ENCODE measurements at places on chromosomes 1 and 21.
A peak's percentile ranks its signal among the peaks of the same experiment; 100 is the strongest.

GRCh38 chr1:209768354-209768774 is 12.5 kb downstream of the TRAF3IP3 start:
- DNase-seq = no peak

DNA sequence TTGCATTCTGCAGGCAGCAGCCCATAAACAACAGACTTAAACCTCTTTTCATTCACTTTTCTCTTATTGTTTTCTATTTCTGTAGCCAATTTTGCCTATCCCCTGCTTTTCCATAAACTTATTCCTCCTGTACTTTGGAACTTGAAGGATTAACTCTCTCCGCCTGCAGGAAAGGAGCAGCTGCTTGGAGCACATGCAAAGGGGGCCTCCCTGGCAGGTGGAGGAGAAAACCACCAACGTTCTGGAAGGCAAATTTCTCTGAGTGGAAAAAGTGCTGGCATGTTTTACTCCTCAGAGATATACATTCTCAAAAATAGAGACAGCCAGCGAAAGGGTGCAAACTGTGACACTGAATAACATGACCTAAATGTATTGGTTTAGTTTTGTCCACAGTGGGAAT is 33.6 kb downstream of the RGS21 start:
- no peak for DNase-seq

DNA sequence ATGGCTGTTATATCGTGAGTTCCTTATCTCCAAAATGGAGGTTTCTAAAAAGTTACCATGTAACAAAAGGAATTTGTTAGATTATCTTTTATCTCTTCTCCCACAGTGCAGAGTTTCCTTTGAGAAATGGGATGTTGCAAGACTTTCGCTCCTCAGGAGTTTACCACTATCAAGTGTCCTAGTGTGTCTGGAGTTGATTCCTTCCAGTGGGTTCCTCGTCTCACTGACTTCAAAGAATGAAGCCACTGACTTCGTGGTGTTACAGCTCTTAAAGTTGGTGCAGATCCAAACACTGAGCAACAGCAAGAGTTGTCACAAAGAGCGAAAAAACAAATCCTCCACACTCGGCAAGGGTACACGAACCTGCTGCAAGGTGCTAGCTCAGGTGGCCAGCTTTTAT is 37.0 kb downstream of the SPAG17 start:
- no peak for DNase-seq

GRCh38 chr1:112537456-112537855 is 28.7 kb downstream of the WNT2B start:
- no peak for DNase-seq

- no peak for DNase-seq
Measured at GRCh38 chr1:89971600-89971999, 23.3 kb upstream of the ZNF326 start.

GRCh38 chr1:228291906-228292608 is 84.2 kb downstream of the OBSCN start:
- DNase-seq = no peak

DNA sequence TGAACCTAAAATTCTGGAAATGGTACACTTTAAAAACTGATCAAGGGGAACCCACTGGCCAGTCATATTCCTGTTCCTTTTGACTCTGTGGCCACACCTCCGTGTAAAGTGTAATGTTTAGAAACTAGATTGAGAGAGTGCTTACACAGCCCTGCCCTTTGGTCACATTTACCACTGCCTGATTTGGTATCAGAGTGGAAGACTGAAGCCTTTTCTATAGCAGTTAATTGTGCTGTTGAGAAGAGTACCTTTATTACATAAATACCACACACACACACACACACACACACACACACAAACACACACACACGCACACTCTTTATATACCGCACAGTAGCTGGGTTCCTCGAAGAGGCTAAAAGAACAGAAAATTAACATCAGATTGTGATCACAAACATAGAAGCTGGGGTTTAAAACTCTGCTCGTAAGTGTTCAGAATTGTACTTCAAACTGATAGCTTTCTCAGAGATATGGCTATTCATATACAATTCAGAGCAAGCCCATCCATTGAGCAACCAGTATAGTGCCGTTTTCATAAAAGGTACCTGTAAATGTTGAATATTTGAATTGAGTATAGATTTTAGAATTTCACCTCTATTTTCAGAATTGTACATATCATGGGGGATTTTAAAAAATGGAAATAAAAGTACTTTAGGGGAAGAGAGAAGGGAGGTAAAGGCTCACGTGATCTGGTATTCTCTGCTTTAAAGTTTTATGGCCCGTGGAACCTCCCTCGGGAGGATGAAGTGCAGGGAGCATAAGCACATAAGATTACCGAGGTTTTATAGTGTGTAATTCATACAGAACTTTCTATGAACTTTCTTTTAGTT is 37.5 kb downstream of the CAMTA1 start:
- no peak for DNase-seq

- DNase-seq = no peak
Measured at GRCh38 chr1:8745749-8746390, 71.6 kb downstream of the RERE start.

- no peak for DNase-seq
Measured at GRCh38 chr1:156128654-156129597, 14.4 kb downstream of the LMNA start.

GRCh38 chr1:43465505-43466067 is 11.9 kb upstream of the HYI start:
- DNase-seq = no peak

DNA sequence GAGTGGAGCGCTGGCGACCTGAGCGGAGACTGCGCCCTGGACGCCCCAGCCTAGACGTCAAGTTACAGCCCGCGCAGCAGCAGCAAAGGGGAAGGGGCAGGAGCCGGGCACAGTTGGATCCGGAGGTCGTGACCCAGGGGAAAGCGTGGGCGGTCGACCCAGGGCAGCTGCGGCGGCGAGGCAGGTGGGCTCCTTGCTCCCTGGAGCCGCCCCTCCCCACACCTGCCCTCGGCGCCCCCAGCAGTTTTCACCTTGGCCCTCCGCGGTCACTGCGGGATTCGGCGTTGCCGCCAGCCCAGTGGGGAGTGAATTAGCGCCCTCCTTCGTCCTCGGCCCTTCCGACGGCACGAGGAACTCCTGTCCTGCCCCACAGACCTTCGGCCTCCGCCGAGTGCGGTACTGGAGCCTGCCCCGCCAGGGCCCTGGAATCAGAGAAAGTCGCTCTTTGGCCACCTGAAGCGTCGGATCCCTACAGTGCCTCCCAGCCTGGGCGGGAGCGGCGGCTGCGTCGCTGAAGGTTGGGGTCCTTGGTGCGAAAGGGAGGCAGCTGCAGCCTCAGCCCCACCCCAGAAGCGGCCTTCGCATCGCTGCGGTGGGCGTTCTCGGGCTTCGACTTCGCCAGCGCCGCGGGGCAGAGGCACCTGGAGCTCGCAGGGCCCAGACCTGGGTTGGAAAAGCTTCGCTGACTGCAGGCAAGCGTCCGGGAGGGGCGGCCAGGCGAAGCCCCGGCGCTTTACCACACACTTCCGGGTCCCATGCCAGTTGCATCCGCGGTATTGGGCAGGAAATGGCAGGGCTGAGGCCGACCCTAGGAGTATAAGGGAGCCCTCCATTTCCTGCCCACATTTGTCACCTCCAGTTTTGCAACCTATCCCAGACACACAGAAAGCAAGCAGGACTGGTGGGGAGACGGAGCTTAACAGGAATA is 4.2 kb downstream of the TFAP2E start:
- DNase-seq = no peak

GRCh38 chr21:23480591-23481270 is 2126.6 kb downstream of the MRPL39 start:
- no peak for DNase-seq

GRCh38 chr1:193131266-193131860 is 9.5 kb downstream of the CDC73 start:
- DNase-seq = no peak

GRCh38 chr1:41810446-41810845 is 108.3 kb downstream of the HIVEP3 start:
- DNase-seq = peak; percentile 36
